Astrocyte (in vitro differentiated cells and primary cell): ENCODE measurements at places on chromosomes 12 and 14.
A peak's percentile ranks its signal among the peaks of the same experiment; 100 is the strongest.

DNA sequence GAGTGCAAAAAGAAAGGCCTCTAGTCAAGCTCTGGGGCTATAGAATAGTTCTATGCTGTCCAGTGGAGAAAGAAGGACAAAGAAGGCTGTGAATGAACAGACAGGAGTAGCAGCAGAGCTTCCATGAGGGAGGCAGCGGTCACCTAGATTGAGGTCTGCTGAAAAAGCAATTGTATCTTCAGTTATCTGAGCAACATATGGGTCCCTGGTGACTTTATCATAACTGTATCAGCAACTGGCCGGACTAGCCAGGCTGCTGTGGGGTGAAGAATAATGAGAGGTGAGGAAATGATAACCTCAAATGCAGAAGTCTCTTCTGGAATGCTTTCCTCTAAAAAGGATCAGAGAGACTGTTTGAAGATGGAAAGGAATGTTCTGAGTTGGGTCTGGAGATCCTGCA is 971.3 kb upstream of the TMEM132C start:
- DNase-seq = no peak

DNA sequence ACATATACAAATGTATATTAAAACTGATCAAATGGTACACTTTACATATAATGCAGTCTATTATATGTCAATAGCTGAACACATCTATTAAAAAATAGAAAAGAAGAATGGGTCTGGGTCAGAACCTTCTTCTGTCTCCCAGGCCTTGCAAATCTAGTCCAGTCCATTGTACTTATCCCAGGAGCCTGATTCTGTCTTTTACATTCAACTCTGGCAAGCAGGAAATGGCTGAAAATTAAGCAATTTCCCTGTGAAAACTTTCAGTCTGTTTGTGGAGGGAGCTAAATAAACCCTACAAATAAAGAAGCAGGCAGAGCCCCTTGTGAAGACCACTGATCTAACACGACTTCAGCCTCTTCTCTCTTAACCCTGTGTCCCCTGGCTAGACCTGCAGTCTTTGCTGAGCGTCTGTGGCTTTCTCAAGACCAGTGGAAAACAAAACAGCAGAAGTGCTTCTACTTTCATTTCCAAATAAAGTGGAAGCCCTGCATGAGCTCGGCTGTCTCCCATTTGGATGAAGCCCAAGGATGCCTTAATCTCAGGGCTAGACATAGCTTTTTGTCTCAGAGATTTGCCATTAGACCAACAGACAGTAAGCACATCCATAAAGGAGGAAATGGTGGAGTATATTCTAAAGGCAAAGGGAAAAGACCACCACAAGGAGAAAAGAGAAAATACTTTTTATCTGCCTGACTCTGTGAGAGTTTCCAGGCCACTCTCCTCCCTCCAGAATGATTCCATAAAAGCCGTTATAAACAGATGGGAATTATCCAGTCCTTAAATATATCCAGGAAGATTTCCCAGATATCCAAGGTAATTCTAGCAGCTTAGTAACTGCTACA is 48.2 kb downstream of the CRACR2A start:
- no peak for DNase-seq

DNA sequence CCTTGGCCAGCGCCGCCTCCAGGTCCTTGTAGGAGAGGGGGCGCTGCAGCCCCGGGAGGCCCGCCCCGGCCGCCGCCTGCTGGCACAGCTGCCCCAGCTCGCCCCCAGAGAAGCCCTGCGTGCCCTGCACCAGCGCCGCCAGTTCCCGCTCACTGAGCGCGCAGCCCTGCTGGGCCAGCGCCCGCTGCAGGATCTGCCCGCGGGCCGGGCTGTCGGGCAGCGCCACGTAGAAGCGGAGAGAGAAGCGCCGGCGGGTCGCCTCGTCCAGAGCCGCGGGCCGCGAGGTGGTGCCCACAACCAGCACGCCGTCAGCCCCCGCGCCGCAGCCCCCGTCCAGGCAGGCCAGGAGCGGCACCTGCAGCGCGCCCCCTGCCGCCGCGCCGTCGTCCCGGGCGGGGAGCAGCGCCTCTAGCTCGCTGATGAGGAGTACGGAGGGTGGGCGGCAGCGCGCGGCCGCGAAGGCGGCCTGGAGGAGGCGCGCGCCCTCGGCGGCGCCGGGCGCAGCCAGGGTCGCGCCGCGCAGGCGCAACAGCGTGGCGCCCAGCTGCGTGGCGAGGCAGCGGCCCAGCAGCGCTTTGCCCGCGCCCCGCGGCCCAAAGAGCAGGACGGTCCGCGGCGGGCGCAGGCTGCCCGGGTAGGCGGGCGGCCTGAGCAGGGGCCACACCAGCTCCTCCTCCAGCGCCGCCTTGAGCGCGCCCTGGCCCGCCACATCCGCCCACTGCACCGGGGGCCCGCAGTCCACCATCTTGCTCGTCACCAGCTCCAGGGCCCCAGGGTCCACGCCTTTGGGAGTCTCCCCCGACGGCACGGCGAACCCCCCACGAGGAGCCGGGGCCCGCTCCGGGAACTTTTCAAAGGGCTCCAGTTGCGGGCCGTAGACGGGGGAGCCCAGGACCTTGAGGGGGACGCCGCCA is 27.7 kb downstream of the FIGNL2 start:
- peak; percentile 51 for DNase-seq

DNA sequence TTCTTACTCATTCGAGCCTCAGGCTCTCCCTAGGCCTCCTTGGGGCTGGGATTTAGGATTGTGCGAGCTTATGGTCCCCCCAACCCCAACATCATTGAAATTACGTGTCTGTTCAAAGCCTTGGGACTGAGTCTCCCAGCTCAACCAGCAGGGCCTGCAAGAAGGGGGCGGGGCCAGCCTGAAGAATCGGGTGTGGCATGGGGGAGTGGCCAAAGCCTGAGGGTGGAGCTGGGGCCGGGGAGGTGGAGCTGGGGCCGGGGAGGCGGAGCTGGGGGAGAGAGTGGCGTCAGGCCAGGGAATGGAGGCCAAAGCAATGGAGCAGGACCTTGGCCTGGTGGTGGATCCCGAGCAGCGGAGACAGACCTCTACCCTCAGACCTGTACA is 24.3 kb upstream of the HSPB8 start:
- no peak for DNase-seq

DNA sequence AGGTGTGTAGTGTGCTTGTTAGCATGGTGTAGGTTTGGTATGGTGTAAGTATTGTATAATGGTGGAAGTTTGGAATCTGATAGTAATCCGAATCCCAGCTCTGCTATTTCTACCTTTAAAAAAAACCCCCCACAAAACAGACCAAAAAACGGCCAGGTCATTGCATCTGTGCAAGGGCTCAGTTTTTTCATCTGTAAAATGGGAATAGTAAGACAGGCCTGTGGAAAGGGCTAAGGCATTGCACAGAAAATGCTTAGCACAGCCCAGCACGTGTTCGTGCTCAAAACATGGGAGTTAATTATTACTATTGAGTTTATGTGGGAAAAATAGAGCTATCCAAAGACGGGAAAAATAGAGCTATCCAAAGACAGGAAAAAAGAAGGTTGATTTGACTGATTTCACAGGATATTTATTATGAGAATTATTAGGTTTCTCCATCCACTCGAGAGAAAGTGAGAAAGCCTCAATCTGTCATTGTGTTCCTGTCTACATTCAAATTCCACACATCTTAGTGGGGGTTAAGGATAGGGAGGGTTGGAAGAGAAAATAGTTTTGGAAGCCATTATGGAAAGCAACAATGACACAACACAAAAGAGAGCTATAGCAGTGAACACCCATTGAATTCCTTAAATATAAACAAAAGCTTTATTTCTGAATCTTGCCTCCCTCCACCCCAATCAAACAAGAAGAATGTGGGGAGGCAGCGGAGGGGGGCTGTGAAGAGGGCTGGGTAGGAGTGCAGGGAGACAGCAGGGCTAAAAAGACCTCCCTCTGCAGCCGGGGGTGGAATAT is 126.8 kb upstream of the MAX start:
- no peak for DNase-seq

DNA sequence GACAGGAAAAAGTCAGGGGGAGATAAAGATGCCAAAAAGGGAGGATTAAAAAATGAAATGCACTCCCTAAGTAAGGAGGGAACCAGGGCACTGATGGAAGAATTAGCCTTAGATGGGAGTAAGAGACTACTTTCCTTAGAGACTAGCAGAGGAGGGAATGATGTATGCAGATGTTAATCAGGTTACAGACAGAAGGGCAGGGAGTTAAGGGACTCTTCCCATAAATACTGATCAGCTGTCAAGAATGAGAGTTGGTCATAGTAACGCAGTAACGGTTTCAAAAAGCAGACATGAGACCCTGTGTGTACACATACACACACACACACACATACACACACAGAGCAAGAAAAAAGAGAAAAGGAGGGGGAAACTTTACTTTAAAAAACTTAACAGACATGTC is 93.4 kb downstream of the PHLDA1 start:
- no peak for DNase-seq

DNA sequence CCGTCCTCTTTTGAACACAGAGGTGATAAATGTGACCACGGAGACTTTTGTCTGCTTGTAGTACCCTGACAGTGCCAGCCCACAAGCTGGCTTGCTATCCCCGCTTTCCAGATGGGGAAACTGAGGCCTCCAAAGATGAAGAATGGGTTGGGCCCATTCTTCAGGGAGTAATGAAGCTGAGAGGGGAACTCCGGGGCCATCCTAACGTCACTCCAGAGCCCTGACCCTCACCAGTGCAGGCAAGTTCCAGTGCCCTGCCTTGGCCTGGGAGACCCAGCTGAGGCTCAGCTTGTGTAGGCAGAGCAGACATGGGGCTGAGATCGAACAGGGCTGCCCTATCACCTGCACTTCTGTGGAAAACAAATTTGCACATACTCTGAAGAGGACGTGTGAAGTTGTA is 277.1 kb downstream of the DPF3 start:
- no peak for DNase-seq

DNA sequence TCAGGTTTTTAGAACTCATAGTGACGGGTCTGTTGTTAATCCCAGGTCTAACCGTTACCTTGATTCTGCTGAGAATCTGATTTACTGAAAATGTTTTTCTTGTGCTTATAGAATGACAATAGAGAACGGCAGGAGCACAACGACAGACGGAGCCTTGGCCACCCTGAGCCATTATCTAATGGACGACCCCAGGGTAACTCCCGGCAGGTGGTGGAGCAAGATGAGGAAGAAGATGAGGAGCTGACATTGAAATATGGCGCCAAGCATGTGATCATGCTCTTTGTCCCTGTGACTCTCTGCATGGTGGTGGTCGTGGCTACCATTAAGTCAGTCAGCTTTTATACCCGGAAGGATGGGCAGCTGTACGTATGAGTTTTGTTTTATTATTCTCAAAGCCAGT is 34.4 kb downstream of the PSEN1 start:
- no peak for DNase-seq

GRCh38 chr12:66500841-66501240 is 178.0 kb downstream of the GRIP1 start:
- DNase-seq = no peak

- no peak for DNase-seq
These were observed 34.3 kb upstream of the NCOR2 start for GRCh38 chr12:124601706-124602105.

DNA sequence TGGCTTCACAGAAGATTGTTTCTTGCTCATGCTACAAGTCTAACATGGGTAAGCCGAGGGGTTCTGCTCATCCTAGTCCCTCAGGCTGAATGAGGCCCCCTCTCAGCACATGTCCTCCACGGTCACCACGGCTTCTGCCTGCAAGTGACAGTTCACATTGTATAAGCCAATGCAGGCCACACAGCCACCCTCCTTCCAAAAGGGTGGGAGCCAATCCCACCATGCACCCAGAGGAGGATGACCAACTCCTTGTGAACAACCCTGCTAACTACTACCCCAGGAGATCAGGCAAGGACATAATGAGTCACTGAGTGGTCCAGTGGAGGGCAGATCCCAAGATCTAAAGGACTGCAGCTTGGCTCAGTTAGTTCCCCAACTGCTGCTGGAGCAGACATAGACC is 6.1 kb downstream of the SPRING1 start:
- DNase-seq = no peak

DNA sequence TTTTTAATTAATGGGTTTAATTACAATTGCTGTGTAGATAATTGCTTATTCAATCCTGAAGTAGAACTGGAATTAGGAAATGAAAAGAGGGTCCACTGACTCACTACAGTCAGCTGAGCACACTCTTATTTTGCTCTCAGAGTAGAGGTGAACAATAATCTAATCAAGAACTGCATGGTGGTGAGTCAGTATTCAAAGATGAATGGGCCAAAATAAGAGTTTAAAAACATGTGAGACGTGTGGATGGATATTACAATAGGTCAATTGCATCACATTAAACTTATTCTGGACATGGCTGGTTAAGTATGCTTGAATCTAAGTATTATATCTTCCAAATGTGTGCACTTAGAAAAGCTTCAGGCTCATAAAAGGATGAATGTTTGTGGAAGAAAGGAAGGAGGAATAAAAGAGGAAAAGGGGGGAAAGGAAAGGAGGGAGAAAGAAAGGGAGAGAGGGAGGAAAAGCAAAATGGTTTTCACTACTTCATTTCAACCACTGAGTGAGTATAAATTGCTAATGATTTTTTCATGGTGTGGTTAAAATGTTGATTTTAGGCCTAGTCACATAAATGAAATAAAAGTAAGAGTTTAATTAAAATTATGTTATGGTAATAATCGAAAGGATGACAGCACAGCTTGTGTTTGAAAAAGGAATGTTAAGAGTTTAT is 27.0 kb upstream of the EEA1 start:
- DNase-seq = peak; percentile 86

DNA sequence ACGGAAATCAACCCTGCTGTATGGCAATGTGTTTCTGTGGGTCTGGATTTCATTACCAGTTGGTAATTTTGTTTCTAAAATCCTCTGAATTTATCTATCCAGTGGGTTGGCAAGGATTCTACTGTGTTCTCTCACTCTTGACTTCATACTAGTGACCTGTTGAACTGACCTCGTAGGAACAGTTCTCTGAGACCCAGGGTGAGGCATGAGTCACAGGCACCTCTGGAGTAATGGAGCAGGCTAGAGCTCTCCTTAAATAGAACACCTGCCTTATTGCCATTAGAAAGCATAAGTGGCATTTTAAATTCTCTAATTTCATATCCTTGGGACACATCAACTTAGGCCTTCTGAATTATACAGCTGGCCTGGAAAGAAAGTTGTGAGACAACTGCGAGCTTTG is 258.3 kb upstream of the NAV3 start:
- no peak for DNase-seq

DNA sequence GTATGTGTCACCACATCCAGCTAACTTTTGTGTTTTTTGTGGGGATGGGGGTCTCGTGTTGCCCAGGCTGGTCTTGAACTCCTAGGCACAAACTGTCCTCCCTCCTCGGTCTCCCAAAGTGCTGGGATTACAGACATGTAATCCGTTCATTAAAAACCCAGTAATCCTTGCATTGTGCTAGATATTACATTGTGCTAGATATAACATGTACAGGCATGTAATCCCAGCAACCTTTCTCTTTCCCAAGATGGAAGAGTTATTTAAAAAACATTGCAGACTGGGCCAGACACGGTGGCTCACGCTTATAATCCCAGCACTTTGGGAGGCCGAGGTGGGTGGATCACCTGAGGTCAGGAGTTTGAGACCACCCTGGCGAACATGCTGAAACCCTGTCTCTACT is 19.7 kb downstream of the ELK3 start:
- DNase-seq = no peak
